Activated T-cell treated with anti-CD3 and anti-CD28 coated beads for 4 hours (primary cell): ENCODE measurements at places on chromosomes 4 and X.

GRCh38 chr4:186537843-186538521 lies 17.4 kb downstream of the MTNR1A start:
- no peak for DNase-seq

GRCh38 chr4:103050736-103051436 lies 25.7 kb downstream of the SLC9B2 start:
- no peak for DNase-seq

GRCh38 chr4:148438047-148438446 lies 4.2 kb downstream of the NR3C2 start:
- no peak for DNase-seq

GRCh38 chr4:109451544-109452273 lies 18.1 kb downstream of the SEC24B start:
- no peak for DNase-seq

DNA sequence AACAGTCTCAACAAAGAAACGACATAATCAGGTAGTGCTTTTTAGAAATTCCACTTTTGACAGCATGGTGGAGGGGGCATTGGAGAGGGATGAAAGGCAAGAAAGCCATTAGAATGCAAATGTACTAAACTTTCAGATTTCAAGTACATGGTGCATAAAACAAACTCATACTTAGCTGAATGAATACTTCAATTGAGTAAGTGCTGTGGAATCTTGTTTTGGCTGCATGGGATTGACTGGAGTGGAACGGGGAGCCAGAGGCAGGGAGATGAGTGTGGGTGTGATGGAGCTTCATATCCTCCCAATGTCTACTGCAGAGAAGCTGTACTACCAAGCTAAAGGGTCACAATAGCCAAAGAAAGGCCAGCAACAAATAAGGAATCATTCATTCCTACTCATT lies 52.4 kb downstream of the USP46 start:
- DNase-seq = no peak

DNA sequence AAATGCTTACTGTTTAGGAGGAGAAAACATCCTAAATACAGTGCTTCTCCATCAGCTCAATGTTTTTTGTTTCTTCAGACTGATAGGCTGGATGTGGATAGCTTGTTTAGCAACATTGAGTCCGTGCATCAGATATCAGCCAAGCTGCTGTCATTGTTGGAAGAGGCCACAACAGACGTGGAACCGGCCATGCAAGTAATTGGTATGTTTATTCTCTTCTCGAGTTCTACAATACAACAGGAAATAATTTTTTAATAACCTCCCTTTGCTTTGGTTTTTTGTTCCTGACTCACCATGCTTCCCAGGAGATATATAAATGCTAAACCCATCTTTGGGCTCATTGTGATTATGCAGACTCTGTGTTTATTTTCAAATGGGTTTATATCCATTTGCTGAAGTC lies 60.9 kb downstream of the ARHGEF38 start:
- no peak for DNase-seq

- no peak for DNase-seq
Observed at GRCh38 chrX:17192106-17192505, 182.9 kb upstream of the NHS start.

- no peak for DNase-seq
Observed at GRCh38 chr4:184628103-184628502, 21.1 kb downstream of the CASP3 start.

DNA sequence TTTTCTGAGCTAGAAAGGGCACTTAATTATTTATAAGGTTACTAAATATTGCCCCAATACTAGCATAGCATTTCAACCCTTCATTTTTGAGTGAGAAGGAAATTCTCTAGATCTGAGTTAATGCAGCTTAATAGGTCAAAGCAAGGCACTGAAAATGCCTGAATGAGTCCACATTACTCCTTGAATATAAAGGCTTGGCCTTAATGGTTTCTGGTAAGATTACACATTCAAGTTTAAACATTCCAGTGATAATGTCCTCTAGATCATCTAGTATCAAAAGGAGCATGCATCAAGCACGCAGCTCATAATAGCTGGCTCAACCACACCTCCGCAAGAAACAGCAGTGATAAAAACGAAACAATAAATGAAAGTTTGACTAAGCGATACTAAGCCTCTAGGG lies 87.5 kb downstream of the SPANXN3 start:
- no peak for DNase-seq
